ENCODE measurements at places on chromosomes 6 and 20.

DNA sequence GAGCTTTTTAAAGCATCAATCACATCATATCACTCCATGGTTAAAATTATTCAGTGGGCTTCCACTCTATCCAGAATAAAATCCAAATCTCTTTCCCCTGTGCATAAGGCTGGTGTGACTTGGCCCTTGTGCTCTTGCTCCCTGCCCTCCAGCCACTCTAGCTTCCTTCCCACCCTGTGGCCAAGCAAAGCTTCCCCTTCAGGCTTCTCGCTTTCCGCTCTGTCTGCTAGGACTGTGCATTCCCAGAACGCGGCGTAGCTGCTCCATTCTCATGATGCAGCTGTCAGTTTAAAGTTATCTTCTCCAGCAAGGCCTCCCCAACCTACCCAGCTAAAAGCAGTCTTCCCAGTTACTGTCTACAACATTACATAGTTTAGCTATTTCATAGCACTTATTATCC lies 19.4 kb upstream of the KCNK16 start:
- no peak for DNase-seq

GRCh38 chr6:52009466-52010140 lies 77.8 kb downstream of the PKHD1 start:
- DNase-seq = no peak

- DNase-seq = no peak
Observed at GRCh38 chr6:111228094-111228493, 140.8 kb downstream of the SLC16A10 start.

- DNase-seq = no peak
Observed at GRCh38 chr6:128389820-128390534, 130.4 kb downstream of the PTPRK start.

DNA sequence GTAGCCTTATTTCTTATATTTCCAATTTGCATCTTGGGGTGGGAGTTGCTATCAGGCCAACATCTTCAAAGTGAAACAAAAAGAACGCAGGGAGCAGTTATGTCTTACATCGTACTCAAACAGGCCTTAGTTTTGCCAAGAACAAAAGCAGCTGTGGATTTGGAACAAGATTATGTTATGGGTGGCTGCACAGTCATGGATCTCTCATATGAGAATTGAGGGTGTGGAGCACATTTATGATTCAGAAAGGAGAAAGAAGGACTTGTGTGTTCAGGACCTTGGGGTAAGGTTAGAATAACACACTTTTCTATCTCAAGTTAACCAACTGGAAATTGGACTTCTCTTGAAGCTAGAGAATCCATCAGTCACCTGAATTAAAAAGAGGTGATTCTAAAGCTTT lies 259.9 kb downstream of the FOXA2 start:
- no peak for DNase-seq

- DNase-seq = no peak
Observed at GRCh38 chr6:137223370-137224131, 4.4 kb upstream of the IFNGR1 start.

DNA sequence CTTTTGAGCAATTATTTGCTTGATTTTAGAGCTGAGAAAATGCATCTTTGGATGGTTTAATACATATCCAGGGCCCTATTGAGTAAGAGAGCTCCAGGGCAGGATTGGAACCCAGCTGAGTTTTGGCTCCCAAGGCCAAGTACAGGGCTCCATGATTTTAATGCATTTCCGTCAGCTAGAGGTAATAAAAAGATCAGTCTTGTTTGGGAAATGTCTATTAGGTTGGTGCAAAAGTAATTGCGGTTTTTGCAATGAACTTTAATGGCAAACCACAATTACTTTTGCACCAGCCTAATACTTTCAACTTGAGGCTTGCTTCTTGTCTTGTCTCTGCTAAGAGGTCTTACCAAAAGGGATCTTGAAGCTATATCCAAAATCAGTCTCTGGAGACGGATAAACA lies 29.4 kb upstream of the CDH4 start:
- DNase-seq = no peak

DNA sequence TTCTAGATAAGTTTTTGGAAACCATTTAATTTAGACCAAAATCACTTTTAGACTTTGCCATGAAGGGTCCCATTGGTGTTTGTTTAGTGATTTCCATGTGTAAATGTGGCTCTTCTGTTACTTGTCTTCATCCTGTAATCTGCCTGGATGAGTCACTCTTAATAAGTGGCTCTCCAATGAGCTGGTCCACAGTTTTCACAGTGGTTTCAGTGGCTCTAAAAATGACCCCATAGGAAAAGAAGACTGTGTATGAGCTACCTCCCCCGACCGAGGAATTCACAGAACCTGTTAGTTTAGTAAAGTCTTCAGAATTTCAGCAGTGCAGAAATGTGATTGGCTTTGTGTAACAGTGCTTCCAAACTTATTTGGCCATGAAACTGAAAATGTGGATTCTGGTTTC lies 492.0 kb upstream of the MARCKS start:
- no peak for DNase-seq

GRCh38 chr6:50198245-50198644 lies 148.5 kb upstream of the DEFB112 start:
- DNase-seq = no peak

GRCh38 chr20:62051546-62052255 lies 14.0 kb downstream of the TAF4 start:
- no peak for DNase-seq
